Stimulated activated CD4-positive, alpha-beta T cell treated with anti-CD3 and anti-CD28 coated beads, Interleukin-1b, Interleukin-23, amount 100 ng/mL, for 1 hour (primary cell): ENCODE measurements at places on chromosomes 13 and 19.

GRCh38 chr19:16381756-16382401 is 57.3 kb downstream of the KLF2 start:
- DNase-seq = no peak

- DNase-seq = no peak
Observed at GRCh38 chr19:15283141-15283883, 49.0 kb downstream of the BRD4 start.

DNA sequence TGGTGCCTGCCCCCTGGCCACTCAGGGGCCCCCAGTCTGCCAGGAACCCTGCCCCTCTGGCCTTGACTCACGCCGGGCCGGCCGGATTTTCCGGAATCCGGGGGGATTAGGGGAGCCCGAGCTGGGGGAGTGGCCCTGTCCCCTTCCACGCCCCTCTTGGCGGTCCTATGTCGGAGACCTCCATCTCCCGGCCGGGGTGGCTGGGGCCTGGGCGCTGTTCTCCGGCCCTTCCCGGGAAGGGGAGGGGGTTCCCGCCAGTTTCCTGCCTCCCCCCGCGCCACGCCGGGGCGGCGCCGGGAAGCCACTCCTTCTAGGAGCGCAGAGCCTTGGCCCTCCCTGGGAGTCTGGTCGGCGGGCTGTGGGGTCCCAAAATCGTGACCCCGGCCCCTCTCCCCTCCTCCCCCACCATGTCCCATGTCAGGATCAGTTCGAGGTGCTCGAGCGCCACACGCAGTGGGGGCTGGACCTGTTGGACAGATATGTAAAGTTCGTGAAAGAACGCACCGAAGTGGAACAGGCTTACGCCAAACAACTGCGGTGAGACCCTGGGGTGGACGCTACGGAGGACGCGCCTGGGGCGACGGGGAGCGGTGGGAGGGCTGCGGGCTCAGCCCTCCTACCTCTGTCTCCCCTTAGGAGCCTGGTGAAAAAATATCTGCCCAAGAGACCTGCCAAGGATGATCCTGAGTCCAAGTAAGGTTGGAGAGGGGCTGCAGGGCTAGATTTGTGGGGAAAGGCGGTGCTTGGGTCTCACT is 1.3 kb downstream of the TRIP10 start:
- no peak for DNase-seq

DNA sequence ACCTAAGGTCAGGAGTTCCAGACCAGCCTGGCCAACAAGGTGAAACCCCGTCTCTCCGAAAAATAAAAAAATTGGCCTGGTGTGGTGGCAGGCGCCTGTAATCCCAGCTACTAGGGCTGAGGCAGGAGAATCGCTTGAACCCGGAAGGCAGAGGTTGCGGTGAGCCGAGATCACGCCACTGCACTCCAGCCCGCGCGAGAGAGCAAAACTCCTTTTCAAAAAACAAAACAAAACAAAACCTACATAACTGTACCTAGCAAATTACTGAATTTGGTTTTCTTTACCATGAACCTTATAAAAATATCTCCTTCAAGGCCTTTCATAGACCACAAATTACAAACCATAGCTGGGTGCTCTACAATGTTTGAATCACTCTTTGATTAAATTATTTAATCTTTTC is 760 bp downstream of the ZNF91 start:
- DNase-seq = no peak

DNA sequence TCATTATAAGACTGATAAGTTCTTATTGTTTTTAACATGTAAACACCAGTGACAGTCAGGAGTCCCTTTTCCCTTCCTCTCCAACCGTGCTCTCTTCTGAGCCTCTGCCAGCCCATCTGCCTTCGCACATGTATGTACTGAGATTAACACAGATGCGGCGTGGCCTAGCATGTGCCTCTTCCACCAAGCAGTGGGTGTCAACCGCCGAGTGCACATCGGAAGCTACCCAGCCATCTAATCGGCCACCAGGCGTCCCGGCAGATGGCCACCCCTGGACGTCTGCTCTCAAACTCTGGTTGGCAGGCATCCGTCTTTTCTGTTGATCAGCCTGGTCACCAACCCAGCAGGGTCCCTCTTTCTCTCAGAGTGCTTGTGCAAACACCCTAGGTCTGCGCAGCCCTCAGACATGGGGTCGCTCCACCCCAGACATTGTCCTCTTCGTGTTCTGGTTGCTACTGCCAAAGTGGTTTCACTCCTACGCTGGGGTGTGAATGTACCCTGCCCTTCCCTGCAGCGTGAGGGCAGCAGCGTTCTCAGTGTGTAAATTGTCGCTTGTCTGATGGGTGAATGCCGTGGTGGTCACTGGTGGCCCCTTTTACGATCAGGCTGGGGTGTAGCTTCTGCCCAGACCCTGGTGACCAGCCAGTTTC is 57.7 kb upstream of the LDLR start:
- no peak for DNase-seq

GRCh38 chr19:10624585-10624984 is 768 bp upstream of the SLC44A2 start:
- DNase-seq = no peak

- DNase-seq = peak; percentile 32
Observed at GRCh38 chr13:39612023-39612637, 9.1 kb upstream of the LHFPL6 start.

GRCh38 chr13:59951011-59951410 is 212.7 kb downstream of the DIAPH3 start:
- DNase-seq = no peak

GRCh38 chr19:53131727-53132126 is 983 bp downstream of the ZNF415 start:
- no peak for DNase-seq

DNA sequence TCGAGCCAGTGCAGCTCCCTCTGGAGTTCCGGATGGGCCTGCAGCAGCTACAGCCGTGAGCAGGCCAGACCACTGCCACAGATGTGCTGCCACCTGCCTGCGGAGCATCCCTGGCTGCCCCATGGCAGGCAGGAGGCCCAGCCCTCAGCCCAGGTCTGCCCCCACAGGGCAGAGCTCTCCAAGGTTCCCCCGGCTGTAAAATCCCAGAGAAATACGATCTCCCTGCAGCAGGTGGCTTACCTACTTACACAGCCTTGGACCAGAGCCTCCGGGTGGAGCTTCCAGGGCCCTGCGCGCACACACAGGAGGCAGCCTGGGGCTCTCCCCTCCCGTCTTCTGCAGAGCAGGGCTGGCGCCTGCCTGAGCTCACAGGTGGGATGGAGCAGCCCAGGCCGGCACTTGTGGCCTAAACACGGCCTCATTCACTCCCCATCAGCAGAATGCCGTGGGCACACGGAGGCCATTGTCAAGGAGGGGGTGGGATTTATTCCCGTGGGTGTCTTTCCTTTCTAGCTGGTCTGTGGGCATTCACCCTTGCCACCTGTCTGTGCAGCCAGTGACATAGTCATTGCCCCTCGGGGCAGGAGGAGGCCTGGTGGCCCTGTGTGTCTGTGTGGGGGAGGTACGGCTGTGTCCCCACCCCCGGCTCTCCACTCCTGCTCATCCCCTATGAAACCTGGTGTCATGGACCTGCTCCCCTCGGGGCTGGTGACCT is 118.0 kb downstream of the KDM4B start:
- DNase-seq = no peak

- DNase-seq = no peak
Observed at GRCh38 chr13:110555601-110556223, 5.8 kb downstream of the RAB20 start.

GRCh38 chr19:41689993-41690800 is 2.1 kb upstream of the CEACAM7 start:
- DNase-seq = no peak

GRCh38 chr19:57231686-57232085 is 863 bp downstream of the AURKC start:
- no peak for DNase-seq

DNA sequence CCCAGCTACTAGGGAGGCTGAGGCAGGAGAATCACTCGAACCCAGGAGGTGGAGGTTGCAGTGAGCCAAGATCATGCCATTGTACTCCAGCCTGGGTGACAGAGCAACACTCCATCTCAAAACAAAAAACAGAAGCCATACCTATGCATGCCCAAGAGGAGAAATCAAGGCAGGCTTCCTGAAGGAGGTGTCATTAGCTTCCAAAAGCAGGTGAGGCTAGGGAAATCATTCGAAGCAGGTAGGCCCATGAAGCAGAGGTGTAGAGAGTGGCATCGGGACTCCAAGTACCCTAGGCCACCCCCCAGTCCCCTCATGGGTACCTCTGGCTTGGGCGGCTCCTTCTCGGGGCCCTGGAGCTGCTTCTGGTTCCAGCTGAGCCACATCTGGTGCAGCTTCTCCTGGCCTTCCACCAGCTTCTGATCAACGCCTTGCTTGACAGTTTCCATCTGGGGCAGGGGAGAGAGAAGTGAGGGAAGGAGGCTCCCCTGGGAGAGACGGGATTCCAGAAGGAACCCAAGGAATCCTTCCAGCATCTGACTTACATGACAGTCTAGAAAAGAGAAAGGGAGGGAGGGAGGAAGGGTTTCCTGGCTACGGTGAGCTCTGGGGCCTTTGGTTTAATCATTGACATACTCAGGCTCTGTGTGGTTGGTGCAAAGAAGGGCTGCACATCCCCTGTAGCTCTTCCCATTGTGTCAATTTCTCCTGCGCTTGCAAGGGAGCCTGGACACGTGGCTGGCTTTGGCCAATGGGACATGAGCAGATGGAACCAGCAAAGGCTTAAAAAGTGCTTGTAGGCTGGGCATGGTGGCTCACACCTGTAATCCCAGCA is 13.1 kb upstream of the TICAM1 start:
- DNase-seq = no peak

- no peak for DNase-seq
Observed at GRCh38 chr19:31591258-31591657, 242.0 kb upstream of the TSHZ3 start.

DNA sequence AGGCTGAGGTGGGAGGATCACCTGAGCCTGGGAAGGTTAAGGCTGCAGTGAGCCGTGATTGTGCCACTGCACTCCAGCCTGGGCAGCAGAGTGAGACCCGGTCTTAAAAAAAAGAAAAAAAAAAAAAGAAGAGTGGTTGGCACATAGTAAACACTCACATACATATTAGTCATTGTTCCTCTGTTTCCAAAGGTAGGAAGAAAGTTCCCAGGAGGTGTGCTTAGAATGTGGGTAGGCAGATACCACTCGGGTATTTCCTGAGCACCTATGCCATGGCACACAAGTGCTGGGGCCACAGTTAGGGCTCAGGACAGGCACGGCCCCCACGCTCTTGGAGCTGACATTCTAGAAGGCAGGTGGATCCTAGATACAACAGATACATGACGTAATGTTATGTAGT is 41.4 kb downstream of the SIPA1L3 start:
- no peak for DNase-seq

DNA sequence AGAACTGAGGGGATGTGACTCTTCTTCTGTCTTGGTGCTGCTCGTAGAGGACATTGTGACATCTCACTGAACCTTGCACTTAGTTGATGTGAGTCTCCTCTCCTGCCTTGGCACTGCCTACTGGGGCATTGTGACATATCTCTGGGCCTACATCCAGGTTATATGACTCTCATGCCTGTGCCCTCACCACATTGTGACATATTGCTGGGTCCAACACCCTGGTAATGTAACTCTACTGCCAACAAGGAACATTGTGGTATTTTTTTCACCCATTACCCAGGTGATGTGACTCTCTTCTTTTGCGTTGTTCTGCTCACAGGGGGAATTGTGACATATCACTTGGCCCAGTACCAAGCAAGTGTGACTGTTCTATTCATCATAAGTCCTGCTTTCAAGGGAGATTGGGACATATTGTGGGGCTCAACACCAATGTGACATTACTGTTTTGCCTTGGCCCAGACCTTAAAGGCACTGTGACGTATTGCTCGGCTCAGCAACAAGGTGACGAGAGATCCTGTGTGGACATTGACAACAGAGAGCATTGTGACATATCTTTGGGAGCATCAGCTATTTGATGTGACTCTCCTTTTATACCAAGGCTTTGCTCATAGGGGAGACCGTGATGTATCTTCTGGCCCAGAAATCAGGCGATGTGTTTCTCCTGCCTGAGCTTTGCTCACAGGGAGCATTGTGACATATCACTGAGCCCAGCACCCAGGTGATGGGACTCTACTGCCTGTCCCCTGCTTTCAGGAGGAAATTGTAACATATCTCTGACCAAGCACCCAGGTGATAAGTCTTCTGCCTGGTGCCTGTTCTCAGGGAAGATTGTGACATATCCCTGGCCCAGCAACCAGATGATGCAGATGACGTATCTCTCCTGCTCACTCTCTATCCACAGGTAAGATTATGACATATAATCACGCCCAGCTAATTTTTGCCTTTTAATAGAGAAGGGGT is 12.2 kb upstream of the ZNF429 start:
- no peak for DNase-seq

GRCh38 chr13:92849381-92849780 is 377.2 kb upstream of the GPC6 start:
- no peak for DNase-seq

DNA sequence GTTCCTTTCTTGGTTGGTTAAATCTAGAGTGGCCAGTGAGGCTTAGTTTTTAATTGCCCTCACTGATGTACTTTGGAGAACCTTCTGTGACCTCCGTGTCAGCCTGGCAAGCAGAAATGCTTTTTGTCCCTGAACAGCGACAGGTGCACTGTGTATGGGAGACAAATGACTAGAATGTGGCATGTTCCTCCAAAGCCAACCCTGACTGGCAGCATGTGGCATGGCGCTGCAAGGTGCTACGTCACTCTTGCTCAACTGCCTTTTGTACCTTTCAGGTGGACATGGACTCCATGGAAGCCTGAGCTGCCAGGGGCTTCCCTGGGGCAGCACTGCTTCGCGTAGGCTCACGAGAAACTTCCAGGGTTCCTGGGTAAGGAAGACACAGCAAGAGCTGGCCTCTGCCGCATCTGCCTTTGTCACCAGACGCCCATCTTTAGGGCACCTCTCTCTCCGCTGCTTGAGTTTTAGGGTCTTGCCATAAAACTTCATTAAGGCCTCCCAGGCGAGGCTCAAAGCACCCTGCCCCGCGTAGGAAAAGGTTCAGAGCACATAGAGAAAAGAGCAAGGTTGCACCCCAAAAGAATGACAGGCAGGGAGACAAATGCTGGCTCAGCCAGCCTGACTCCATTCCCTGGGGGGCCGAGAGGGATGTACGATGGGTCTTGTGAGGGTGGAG is 167.1 kb upstream of the SOX1 start:
- no peak for DNase-seq

- DNase-seq = no peak
Observed at GRCh38 chr13:51125495-51126226, 14.6 kb upstream of the C13orf42 start.

DNA sequence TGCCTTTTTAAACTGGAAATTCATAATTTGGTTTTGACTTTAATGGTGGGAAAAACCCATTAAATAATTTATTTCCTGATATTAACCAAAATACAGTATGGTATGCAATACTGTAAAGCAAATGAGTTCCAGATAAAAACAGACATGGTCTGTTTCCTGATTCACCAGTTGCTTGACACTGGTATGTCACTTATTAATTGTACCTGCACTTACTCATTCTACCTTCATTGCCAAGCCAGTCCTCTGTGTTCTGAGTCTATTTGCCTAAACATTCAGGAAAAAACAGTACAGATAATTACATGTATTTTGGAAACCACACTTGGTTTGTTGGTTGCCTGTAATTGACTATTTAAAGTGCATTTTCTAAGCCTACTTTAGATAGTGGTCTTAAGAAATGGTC is 159.3 kb downstream of the TNFRSF19 start:
- no peak for DNase-seq
